ENCODE measurements at places on chromosomes 4 and X. TPM values are rescaled to one million over a fixed set of nuclear protein-coding genes. Genes with fewer than 3 reads are reported as not detected.

The TENM3 gene
- 127 TPM for total RNA-seq

The MAGEB17 gene
- total RNA-seq: not detected

The CENPU gene
- total RNA-seq: 3.0 TPM

The MAOA gene
- 2.5 TPM for total RNA-seq

DNA sequence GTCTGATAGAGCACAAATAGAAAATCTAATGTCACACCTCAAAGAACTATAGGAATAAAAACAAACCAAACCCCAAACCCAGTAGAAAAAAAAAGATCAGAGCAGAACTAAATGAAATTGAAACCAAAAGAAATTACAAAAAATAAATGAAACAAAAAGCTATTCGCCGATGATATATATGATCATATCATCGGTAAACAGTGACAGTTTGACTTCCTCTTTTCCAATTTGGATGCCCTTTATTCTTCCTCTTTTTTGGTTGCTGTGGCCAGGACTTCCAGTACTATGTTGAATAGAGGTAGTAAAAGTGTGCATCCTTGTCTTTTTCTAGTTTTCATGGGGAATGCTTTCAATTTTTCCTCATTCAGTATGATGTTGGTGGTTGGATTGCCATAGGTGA lies 215.3 kb upstream of the AR start:
- no peaks in the 10 kb centered on the region for H3K4me1 ChIP-seq
- no peaks in the 10 kb centered on the region for H3K27me3 ChIP-seq
- H3K4me3 ChIP-seq: no peak overlapping the region
- no peak overlapping the region for H3K27ac ChIP-seq

DNA sequence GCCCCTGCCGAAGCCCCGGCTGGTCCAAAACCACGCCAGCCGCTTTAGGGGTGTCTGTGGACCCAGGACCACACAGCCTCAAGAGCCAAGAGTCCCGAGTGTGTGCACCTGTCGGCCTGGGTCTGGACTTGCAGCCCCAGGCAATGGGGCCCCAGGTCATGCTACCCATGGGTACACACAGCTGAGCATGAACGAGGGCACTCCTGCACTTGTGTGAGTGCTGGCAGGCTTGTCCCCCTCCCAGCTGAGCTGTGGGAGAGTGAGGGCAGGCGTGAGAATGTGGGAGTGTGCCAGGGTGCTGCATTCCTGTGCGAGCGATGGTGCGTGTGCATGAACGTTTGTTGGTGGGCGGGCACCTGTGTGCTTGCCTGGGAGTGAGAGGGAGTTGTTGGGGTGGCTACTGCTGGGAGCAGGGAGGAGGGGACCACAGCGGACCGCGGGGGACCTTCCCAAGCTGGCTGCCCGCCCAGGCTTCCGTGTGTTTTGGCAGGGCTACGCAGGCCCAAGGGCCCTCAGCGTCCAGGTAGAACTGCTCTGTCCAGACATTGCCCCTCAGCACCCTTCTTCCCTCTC lies 30.8 kb downstream of the BLOC1S4 start:
- no peak overlapping the region for H3K27ac ChIP-seq
- H3K4me3 ChIP-seq: no peak overlapping the region
- H3K27me3 ChIP-seq: no peaks in the 10 kb centered on the region
- no peaks in the 10 kb centered on the region for H3K36me3 ChIP-seq
- DNase-seq: peak; percentile 33
- peaks cover 14% of the 10 kb centered on the region for H3K4me1 ChIP-seq
